ENCODE measurements at places on chromosomes 5 and 9.
A peak's percentile ranks its signal among the peaks of the same experiment; 100 is the strongest.

GRCh38 chr9:6024035-6024554 is 8.7 kb upstream of the RANBP6 start:
- no peak for DNase-seq

- DNase-seq: no peak
Observed at GRCh38 chr9:116941266-116941665, 254.2 kb downstream of the TRIM32 start.

GRCh38 chr5:124260921-124261515 is 485.4 kb downstream of the ZNF608 start:
- DNase-seq: no peak

GRCh38 chr9:96061293-96061987 is 185.9 kb downstream of the ERCC6L2 start:
- DNase-seq: no peak

DNA sequence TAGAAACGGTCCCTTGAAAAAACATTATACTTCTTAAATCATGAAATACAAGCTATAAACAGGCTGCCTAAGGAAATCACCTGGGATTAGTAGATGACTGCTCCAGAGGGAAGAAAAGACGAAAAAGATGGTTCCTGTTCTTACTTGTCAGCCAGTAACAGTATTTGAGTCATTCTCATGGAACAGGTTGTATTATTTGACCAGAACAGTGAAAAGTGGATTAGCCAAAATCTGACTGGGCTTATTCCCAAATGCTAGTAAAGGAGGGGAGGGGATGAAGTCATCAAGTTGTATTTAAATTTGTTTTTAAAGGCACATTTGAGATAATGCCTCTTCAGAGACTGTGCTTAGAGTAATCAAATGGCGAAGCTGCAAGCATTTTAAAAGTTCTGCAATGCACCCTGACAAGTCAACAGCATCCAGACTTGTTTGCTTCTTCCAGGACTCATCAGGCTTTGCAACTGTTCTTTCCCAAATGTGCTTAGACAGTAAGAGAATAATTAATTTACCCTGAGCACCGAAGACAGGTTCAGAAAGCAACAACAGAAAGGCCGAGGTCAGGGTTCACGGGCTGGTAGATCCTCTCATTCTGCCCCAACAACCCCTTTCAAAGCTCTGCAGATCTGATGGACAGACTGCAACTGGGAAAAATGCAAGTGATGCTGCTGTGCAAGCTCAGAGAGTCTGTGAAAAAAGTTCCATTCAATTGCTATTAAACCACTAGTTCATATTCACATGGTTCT is 800.6 kb downstream of the KCTD16 start:
- DNase-seq: no peak

DNA sequence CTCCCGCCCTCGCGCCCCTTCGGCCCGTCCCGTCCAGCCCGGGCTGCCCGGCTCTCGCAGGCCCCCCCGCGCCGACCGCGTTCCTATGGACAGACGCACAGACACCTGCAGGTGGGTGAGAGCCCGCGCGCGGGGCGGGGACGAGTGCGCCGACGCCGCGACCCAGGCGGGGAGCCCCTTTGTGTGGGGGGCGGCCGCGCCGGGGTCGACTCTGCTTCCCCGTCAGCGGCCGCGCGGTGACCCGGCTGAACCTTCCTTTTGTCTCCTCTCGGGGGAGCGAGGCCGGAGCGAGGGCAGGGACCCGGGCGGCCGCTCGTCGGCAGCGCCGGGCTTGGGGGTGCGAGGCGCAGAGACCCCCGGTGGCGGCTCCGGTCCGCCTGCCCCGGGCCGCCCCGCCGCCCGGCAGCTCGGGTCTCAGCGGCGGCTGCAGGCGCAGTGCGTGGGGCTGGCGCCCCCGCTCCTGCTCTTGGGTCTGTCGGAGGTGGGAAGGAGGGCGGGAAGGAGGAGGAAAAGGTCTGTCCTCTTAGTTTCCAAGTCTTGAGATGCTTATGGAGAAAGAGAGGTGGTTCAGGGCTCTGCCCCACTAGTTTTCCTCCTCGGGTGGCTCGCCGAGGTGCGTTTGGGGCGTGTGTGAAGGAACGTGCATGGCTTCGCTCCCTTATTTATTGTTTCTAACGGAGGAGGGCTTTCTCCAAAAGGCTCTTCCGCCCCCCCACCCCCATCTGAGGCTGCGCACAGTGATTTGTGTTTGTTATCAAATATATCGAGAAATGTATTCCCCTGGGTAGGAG is 576 bp downstream of the KIAA1958 start:
- peak; percentile 37 for DNase-seq

GRCh38 chr5:15008476-15008875 is 136.9 kb upstream of the ANKH start:
- DNase-seq: no peak

DNA sequence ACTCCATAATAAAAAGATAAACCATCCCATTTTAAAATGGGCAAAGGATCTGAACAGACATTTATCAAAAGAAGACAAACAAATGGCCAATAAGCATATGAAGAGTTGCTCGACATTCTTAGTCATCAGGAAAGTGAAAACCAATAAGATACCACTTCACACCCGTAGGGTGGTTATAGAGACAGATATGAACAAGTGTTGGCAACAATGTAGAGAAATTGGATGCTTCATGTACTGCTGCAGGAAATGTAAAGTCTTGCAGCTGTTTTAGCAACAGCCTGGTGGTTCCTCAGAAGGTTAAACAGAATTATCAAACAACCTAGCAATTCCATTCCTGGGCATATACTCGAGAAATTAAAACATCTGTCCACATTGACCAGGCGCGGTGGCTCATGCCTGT is 42.5 kb downstream of the GTF3C4 start:
- no peak for DNase-seq

DNA sequence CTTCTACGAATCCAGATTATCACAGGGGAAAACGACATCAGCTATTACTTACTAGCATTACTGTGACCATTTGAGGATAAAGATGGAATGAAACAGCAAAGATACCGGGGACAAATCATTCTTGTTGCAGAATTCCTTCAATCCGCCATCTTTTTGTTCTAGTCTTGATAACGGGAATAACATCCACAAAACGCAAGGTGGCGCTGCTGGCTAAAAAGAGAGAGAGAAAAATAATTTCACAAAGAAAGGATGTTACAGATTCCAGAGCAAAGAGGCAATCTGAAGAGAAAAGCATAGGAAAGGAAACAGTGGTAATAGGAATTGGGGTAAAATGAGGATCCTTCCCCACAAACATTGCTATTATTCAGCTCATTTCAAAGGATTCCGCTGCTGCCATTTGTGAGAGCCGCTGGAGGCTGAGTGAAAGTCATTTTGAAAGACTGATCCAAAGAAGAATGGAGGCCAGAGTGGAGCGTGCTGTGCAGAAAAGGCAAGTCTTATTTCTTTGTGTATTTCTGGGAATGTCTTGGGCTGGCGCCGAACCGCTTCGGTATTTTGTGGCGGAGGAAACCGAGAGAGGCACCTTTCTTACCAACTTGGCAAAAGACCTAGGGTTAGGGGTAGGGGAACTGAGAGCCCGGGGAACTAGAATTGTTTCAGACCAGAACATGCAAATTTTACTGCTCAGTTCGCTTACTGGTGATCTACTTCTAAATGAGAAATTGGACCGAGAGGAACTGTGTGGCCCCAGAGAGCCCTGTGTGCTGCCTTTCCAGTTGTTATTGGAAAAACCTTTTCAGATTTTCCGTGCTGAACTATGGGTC is at the start of gene PCDHB7:
TSS of gene PCDHB7 (plus strand) at position 264 of the 824 bp plus-strand sequence. CDS start at position 456, 192 bp downstream.
- DNase-seq: no peak

DNA sequence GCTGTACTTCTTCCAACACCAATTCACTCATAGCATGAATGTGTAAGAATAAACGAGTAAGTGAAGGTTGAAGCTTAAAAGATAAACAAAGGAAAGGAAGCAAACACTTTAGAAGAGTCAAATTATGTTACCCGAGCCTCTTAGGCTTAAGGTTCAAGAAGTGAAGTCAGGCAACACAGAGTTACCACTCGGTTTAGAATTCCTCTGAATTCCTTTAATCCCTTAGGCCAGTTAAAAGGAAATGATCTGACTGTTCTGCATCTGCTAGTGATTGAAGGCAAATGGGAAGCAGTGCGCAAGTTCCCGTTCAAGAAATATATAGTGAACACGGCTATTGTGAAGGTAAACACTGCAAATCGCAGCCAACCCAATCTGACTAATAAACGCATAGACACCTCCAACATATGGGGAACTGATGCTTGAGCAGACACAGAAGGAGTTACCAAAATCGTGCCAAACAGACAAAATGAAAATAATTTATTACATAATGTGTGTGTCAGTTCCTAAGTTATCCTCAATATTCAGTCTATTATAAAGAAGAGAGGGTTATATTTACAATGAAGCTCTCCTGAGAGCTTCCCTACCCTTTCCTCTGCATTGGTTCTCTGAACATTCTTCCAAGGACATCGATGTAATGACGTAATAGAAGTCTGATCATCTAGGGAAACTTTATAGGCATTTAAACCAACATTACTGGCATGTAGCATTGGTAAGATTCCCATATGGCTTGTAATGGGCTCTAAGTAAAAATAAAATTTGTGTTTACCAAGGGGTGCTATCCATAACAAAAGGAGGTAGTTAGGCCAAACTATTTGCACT is 837.1 kb upstream of the ZNF608 start:
- DNase-seq: no peak

- DNase-seq: no peak
Observed at GRCh38 chr5:92916036-92916435, 665.0 kb downstream of the NR2F1-AS1 start.

DNA sequence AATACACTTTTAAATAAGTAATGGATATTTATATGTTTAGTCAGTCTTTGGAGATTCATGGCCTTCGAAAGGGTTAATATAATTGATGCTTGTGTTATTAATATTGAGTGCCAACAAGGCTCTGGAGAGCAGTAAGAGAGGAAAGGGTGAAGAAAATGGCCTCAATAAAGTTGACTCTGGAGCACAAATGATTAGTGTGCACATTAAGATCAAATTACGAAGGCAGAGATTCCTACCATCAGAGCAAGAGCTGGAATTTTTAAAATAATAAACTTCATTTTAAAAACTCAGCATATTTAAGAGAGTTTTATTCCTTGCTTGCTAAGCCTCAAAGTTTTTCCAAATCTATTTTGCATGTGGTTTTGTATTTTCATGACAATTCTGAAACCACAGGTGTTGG is 14.8 kb downstream of the SLC44A1 start:
- no peak for DNase-seq

DNA sequence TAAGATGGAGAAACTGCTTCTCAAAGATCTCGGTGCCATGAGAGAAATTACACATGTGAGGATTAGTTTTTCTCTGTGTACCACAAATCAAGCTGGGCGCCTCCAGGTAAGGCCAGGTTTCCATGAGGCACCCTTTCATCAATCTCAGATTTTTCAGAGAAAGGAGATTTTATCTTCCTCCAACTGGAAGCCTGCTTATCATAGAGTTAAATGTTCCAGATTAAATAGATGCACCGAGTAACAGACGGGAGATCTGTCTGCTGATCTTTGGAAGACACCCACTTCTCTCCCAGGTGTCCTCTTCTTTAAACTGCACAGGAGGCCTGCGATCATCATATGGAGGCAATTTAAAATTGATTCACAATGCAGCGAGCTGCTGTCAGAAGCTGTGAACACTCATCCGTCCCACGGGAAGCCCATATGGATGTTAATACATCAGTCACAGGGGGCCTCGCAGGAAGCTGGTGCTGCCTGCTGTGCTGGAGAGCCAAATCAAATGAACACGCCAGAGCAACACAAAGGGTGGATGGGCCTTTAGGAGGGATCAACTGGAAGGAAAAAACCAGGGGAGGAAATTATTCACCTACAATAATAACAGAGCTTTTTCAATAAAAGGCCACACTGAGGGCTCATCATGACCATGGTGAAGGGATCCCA is 93.3 kb downstream of the TLE1 start:
- no peak for DNase-seq

DNA sequence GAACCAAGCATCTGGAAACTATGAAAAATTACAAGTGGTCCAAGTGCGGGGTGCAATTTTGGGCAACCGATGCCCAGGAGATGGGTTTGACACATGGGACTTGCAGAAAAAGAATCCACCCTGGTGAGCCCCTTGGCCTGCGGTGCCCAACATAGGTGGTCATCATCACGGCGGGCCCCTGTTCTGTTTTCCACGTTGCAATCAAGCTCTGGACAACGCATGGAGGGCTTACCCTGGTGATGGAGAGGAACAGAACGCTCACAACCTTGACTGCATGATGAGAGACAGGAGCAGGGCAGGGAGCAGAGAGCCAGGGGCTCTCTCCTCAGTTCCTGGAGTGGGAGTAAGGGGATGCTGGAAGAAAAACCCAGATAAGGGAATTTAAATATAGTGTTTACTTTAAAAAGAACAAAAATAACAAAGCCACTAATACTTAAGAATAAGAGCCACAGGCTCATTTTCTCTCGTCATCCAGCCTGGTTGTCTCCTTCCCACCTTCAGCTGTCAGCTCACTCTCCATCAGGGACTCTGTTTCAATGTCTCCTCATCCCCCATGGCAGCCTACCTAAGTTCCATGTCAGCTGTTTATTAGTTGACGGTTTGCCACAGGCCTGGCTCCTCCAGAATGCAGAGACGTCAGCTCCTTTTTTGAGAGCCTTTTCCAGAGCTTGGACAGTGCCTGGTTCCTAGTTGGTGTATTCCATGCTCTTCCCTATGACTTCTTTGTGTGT is 172.1 kb downstream of the GADD45G start:
- DNase-seq: no peak

DNA sequence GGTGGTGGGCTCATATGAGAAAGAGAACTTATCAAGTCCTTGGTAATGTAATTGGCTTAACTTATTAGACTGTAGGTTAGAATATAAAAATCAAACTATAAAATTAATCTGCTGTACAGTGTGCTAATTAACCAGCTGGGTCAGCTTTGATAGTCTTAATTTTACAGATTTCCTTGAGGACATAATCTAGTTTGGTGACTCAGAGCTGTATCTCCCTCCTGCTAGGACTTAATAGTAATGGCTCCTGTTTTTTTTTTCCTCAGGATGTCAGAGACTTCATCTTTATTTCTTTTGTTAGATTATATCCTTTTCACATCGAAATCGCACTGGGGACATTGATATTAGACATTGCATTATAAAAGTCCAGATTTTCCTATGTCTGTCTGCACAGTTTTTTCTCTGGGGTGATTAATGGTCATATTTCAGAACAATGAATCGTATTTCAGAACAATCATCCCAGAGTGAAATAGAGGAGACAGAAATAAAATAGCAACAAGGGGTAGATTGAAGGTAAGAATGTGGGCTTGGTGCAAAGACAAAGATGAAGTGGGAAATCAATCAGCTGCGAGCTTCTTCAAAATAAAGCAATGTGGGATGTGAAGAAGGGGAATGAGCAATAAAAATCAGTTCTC is 346.4 kb upstream of the RIOK2 start:
- DNase-seq: no peak
